Non-pigmented ciliary epithelial cell (primary cell): ENCODE measurements at places on chromosomes 11 and 22.

DNA sequence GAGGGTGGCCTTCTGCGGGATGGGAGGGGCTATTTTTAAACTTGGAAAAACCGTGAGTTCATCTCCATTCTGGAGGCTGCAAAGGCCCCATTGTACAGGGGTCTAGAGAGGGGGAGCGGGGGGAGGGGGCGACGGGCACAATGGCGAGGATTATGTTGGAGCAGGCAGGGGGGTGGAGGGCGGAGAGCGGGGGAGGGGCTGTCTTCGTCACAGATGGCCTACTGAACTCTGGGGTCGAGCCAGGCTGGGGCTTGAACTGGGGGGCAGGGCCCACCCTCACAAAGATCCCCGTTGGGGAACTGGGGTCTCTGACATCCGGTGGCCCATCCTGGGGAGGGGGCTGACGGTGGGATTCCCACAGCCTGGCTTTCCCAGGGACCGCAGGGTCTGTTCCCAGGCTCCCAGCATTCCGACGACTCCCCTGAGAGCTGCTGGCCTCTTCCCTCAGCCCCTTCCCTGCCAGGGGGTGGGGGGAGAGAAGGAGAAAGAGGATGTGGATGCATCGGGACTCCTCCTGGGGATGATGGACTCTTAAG, 3.4 kb upstream of the MCAM start:
- no peak for DNase-seq

DNA sequence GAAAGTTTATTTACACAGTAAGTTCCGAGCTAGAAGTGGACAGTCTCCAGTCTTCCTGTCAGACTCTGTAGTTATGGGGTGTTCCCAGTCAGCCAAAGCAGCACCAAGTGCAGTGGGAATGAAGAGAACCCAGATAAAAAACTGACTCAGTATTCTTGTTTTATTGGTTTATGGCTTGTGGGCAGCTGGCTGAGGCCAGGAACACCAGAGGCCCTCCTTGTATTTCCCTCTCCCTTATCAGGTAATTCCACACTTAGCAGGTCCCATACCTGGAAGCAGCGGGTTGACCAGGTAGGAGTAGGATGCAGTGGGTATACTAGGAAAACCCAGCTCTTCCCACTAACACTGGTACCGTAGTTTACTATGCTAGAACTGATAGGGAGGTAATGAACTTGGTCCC, 3.5 kb upstream of the BACE1-AS start:
- no peak for DNase-seq

- no peak for DNase-seq
These were observed 199.2 kb upstream of the CTSC start for GRCh38 chr11:88536616-88537265.

GRCh38 chr22:28983190-28983589, 78.4 kb downstream of the C22orf31 start:
- DNase-seq: no peak

- DNase-seq: no peak
These were observed 50.7 kb downstream of the TP53I11 start for GRCh38 chr11:44899959-44900358.
